ENCODE measurements at places on chromosomes 7 and 10.

DNA sequence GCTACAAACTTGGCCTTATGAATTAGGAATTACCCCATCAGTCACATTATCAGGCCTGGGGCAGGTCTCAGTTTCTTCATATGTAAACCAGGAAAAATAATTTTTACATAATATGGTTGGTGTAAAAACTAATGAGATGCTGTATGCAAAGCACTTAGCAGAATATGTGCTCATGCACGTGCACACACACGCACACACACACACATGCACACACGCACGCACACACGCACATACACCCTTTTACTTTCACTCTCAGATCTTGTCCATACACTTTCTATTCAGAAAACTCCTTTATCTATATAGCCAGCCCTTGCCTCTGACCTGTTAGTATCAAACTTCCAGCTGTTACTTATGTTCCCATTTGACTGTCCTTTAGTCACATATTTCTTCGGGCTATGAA, 92.7 kb downstream of the CREB5 start:
- no peak for DNase-seq

DNA sequence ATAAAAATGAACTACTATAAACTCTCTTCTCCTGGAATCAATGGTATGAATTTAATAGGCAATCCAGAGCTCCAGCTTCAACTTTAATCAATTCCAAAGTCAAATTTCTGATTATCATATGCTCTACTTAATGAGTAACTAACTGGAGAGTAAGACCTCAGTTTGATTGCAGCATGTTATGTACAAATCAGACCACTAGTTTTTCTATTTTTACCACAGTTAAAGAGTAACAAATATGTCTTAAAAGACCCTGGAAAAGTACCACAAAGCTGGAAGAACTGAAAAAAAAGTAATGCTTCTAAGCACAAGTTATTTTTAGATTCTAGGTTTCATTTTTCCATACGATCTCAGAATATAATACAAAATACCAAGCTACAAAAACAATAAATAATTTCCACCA, 56.0 kb upstream of the TNKS2 start:
- DNase-seq = no peak

DNA sequence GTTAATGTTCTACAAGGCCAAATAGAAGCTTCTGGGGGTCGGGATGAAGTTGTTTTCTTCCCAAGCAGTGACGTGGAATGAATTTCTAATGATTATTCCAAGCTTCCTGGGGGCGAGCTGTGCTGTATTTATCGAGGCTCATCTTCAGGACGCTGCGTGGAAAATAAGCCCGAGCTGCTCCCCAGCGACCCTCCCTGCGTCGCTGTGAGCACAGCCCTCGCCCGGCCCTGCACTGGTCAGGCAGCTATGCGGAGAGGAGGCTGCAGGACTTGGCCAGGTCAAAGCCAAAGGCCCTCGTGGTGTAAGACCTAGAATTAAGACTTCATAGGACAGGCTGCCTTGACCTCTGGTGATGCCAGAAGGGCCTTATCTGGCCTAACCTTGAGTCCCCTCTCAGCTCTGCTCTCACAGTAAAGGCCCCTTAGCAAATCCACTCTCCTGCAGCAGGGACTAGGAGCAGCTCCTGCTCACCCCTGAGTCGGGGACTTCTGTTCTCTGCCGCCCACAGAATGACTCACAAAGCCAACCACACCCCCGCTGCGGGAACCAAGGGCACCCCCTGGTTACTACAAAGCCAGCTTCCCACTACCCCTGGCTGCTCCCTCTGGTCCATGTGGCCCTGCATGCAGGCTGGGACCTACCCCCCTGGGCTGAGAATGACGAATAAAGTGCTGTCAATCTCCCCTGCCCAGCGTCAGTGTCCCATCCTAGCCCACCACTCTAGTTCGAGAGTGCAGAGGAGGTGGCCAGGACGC, 501.6 kb downstream of the TCERG1L start:
- DNase-seq = no peak

- DNase-seq = no peak
Observed at GRCh38 chr7:1137517-1138167, 22.4 kb downstream of the ZFAND2A start.

- DNase-seq = no peak
Observed at GRCh38 chr10:117736655-117737054, 194.1 kb downstream of the EMX2 start.

- DNase-seq = no peak
Observed at GRCh38 chr7:126768836-126769235, 483.9 kb downstream of the GRM8 start.

DNA sequence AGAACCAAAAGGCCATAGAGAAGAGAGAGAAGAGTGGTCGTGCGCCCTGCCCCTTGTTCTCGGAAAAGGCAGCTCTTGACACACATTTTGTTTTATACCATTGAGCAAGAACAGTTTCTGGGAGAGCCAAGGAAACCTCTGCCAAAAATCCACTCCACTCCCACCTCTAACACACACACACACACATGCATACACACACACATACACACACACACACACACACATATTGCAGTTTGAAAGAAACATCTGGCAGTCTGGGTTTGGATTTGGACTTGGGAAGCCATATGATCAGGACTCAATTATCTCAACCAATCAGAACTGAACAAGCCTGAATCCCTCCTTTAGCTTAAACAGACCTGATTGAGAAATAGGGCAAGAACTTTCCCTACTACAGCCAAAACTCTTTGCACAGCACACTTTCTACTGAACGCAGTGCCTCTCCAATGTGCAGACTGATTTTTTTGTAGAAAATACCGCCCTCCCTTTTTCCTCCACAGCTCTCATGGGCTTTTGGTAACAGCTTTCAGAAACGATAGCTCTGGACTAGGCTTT, 484.0 kb upstream of the ZWINT start:
- no peak for DNase-seq

DNA sequence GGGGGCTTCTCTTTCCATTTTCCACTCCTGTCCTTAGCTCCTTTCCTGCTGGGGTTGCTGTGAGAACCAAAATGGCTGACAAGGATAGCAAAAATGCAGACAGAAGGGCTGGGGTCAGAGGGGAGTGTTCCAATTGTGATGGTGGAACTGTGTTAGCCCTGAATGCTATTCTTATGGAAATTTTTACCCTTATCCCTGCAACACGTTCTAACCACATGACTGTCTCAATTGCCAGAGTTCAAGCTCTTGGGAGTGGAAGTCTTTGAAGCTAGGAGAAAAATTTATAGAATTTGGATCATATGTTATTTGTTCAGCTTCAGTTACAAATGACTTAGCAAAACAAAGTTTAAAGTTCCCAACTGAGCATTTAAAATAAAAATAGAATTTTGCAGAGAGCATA, 134.1 kb downstream of the ADCYAP1R1 start:
- DNase-seq = no peak

- no peak for DNase-seq
Observed at GRCh38 chr10:17687117-17687831, 43.3 kb downstream of the STAM start.

DNA sequence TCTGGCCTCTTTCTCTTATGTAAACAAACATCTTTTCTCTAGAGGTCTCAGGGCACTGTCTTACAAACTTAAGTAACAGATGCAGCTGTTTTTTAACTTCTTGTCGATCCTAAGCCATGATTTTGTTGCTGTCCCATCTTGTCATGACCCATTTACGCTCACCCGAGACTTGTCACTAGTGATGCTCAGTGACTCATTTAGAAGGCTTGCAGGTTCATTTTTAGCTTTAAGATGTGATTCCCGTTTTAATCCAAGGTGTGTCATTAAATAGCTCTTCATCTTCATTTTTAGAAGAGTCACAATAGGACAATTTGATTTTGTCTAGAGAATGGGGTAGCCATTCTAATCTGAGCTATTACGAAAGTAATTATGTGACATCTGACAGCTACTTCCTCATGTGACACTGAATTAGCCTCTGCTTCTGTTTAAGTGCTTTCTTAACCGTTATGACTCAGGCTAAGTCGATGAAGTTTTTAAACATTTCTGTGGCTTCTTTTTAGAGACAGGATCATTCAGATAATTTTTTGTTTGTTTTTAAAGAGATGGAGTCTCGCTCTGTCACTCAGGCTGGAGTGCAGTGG, 42.7 kb downstream of the SPDYE5 start:
- DNase-seq = no peak

DNA sequence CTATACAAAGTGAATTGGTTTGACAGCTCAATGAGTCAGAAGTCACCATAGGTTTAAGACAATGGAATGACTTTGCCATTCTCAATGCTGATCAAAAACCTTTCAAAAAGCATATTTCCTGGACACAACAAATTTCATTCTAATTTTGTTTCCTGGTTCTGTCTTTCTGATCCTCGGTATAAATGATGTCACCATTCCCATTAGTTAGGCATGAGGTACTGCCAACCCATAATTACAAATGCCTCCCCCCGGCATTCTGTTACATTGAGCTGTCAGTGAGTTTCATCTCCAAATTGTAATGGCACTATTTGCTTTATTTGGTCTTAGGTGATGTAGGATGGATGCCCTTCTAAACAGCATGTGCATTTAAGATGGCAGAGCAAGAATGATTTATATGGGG, 81.7 kb upstream of the NFE2L3 start:
- DNase-seq = no peak

DNA sequence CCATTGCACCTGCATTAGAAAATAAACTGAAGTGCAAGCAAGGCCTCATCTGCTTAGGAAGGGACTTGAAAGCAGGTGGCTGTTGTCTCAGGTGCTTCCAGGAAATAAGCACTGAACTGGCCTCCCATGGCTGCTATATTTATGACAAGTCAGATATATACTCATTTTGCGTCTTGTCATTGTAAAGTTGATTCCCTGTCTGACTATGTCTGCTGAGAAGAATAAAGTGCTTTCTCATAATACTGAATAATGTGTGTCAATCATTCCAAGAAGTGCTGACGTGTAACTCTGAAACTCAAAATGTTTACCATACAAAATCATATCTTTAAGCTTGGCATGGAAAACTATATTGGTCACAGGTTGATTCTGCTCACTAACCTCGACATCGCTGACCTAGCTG, 44.9 kb upstream of the SVOPL start:
- DNase-seq = peak; percentile 61

GRCh38 chr10:73495884-73496674, at the start of gene PPP3CB:
TSS of gene PPP3CB (minus strand) at chr10:73496024. CDS start at chr10:73495889, 135 bp downstream.
- DNase-seq = peak; percentile 95

GRCh38 chr10:14695847-14696480, 78.7 kb downstream of the FAM107B start:
- no peak for DNase-seq

GRCh38 chr7:101241015-101241363, 3.4 kb upstream of the CLDN15 start:
- DNase-seq = no peak

DNA sequence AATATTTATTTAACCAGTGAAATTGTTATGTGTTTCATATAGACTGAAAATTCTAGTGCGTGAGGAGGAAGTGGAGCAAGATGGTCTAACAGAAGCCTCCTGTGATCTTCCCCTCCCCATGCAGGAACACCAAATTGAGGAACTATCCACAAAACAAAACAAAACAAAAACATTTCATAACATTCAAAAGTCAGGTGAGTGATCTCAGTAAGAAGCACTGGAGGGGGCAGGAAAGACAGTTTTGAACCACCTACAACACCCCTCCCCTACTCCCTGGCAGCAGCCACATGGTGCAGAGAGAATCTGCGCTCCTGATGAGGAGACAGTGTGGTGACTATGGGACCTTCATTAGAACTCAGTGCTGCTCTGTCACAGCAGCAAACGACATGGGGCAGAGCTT, 221.9 kb upstream of the SEMA3C start:
- no peak for DNase-seq

DNA sequence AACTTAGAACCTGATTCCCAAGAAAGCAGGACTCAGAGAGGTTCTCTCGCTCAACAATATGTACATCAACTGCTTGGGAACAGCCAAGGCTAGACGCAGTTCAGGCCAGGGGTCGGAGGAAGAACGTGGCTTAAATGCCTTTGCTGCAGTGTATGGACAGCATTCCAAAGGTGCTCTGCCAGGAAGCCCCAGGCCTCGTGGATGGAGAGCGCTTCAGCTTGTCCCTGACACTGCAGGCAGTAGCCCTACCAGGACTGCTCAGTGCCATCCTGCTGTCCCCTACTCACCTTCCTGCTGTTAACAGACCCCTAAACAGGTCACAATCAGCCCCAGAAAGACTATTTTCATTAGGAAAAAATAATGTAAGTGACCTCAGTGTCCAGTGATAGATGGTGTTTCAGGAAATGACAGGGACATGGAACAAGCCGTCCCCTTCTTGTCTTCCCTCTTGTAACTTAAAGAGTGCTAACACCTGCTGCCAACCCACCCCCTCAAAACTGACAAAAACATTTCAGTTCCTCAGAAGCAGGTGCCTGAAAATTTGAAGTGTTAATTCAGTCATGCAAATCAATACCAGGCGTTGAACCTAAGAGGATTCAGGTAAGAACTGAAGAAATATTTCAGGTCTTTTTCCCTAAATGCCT, 16.5 kb downstream of the CREB3L2 start:
- DNase-seq = no peak

- peak; percentile 12 for DNase-seq
Observed at GRCh38 chr7:48875045-48875916, 49.1 kb upstream of the CDC14C start.

DNA sequence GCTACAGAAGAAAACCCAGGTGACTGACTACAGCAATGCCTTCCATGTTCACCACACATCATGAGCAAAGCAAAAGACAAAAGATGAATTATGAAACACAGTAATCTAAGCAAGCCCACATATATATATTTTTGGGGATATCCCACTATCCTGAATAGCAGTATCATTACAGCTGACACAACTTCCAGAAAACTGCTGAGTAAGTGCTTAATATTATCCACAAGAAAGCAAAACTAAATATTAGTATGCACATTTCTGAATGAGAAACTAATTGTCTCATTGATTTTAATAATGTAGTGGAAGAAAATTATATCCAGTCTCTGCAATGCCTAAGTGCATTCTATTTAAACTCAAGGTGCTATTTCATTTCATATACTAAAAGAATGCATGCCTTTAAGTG, 14.5 kb upstream of the SLC35G1 start:
- no peak for DNase-seq

GRCh38 chr10:103454026-103454425, 1.9 kb upstream of the CALHM2 start:
- no peak for DNase-seq

DNA sequence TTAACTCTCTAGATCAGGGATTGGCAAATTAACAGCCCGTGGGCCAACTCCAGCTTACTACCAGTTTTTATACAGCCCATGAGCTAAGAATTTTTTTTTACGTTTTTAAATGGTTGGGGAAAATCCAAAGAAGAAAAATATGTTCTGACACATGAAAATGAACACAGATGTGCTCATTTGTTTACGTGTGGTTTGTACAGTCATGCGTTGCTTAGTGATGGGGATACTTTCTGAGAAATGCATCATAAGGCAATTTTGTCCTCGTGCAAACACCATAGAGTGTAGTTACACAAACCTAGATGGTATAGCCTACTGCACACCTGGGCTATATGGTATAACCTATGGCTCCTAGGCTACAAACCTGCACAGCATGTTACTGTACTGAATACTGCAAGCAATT, 8.3 kb upstream of the SMKR1 start:
- no peak for DNase-seq
